ENCODE measurements at places on chromosomes 6 and 20. TPM values are rescaled to one million over a fixed set of nuclear protein-coding genes. Genes with fewer than 3 reads are reported as not detected.

Gene MUC21
- not detected for total RNA-seq

Gene GMPR
- total RNA-seq: 0.54 TPM

Gene BHLHE23
- total RNA-seq: not detected

Gene IPCEF1
- total RNA-seq: 0.03 TPM

Gene SLC16A10
- total RNA-seq: 0.28 TPM

Gene MOCS3
- total RNA-seq: 6.5 TPM

Gene LINC00237
- total RNA-seq: not detected

Gene LMBRD1
- 12.8 TPM for total RNA-seq

Gene PDSS2
- 5.8 TPM for total RNA-seq

Gene NUS1
- total RNA-seq: 29.8 TPM

Gene LAMA4
- 1.8 TPM for total RNA-seq

Gene SLPI
- total RNA-seq: 10.5 TPM

Gene IL20RA
- total RNA-seq: 0.02 TPM

Gene RAD21L1
- not detected for total RNA-seq

Gene SLC22A16
- not detected for total RNA-seq

Gene NDUFAF4
- 36.6 TPM for total RNA-seq

Gene NPEPL1
- 33.3 TPM for total RNA-seq

Gene FARS2
- 11.9 TPM for total RNA-seq

Gene ECT2L
- total RNA-seq: not detected

Gene MAS1
- total RNA-seq: not detected

Gene PEX7
- total RNA-seq: 5.1 TPM

Gene COL10A1
- not detected for total RNA-seq

Gene CHRNA4
- total RNA-seq: 2.1 TPM

Gene MEP1A
- not detected for total RNA-seq

Gene CD164
- total RNA-seq: 110 TPM

Gene TCP11
- total RNA-seq: not detected

Gene SAMD10
- total RNA-seq: 0.13 TPM

Gene MATN4
- total RNA-seq: not detected

Gene PDYN
- total RNA-seq: not detected

Gene GNAS-AS1
- total RNA-seq: not detected

Gene CGAS
- 7.5 TPM for total RNA-seq

Gene FOXQ1
- 2.5 TPM for total RNA-seq

Gene ENPP5
- total RNA-seq: not detected

Gene GINS1
- 31.2 TPM for total RNA-seq

Gene WFDC13
- not detected for total RNA-seq

Gene LPIN3
- total RNA-seq: 9.5 TPM

Gene ANKRD6
- 2.9 TPM for total RNA-seq

Gene ME1
- total RNA-seq: 44.9 TPM

Gene BEND3
- total RNA-seq: 4.3 TPM

Gene HELZ2
- total RNA-seq: 9.5 TPM

Gene BEND6
- 1.7 TPM for total RNA-seq

Gene CTAGE9
- total RNA-seq: not detected

Gene BCAS1
- 0.75 TPM for total RNA-seq

Gene THBS2
- 0.17 TPM for total RNA-seq

Gene CYP39A1
- 0.09 TPM for total RNA-seq

Gene SCGN
- 0.23 TPM for total RNA-seq

Gene EBF4
- total RNA-seq: 3.5 TPM

Gene KCNG1
- total RNA-seq: 18.8 TPM

Gene CFB
- 2.5 TPM for total RNA-seq

Gene MUCL3
- total RNA-seq: not detected

Measured in A549 treated with DMSO at 1 μM for 4 hours (cell line).